ENCODE measurements at places on chromosomes 2 and 18. TPM values are rescaled to one million over a fixed set of nuclear protein-coding genes. Genes with fewer than 3 reads are reported as not detected.

DNA sequence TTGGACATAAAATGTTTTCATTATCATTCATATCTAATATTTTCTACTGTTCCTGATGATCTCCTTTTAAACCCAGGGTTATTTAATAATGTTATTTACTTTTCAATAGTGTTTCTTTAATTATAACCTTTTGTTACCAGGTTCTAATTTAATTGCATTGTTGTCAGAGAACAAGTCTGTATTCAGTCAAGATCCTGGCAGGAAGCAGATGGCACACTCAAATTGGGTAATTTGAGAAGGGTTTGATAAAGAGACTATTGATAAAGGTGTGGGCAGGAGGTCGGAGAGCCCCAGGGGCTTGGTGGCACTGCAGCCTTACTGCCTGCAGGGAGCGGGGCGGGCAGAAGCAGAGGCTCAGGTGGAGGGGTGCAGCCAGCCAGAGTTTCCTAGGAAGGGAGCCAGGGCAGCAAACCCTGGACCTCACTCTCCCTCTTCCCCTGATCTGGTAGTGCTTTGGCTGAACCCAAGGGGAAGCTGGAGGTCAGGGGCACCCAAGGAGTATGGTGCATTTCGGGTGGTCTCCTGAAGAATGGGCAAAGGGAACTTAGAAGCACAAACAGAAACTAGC is 2.3 kb upstream of the KIF1A start:
- ATAC-seq: no peak

- no peak for ATAC-seq
Observed at GRCh38 chr2:8927510-8928455, 75.7 kb downstream of the MBOAT2 start.

DNA sequence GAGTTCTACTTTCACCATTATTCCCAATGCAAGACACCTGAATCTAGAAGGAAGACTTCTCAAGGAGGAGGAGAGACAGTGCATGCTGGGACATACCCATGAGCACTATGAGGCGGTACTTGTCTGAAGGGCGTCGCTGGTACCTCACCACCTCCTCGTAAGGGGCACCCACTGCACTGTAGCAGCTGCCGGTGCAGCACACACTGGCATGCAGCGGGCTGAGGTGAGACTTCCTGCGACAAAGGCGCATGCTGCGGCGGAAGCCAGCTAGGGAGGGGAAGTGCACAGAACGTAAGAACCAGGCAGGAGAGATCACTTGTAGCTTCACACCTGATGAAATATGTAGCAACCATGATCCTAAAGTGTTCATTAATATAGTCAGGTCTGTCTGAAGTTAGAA is 12.8 kb upstream of the TMEM237 start:
- no peak for ATAC-seq

GRCh38 chr18:32831781-32832180 is 59.0 kb upstream of the KLHL14 start:
- ATAC-seq: no peak

- ATAC-seq: no peak
Observed at GRCh38 chr2:222703886-222704285, 32.4 kb downstream of the MOGAT1 start.

GRCh38 chr18:78779996-78780718 is 199.5 kb upstream of the SALL3 start:
- ATAC-seq: no peak

- ATAC-seq: no peak
Observed at GRCh38 chr2:5849562-5849961, 157.4 kb downstream of the SOX11 start.

The SULT1C2 gene
- 0.92 TPM for total RNA-seq

The SNED1 gene
- total RNA-seq: 7.2 TPM

The PDCD1 gene
- total RNA-seq: 0.11 TPM
